ENCODE measurements at places on chromosomes 3 and 15. TPM values are rescaled to one million over a fixed set of nuclear protein-coding genes. Genes with fewer than 3 reads are reported as not detected.

SPESP1 gene
- 4.6 TPM for total RNA-seq

CRABP1 gene
- total RNA-seq, result not detected

GPD1L gene
- 26.0 TPM for total RNA-seq

MYZAP gene
- 82.5 TPM for total RNA-seq

GREM1 gene
- 1.2 TPM for total RNA-seq

GP5 gene
- total RNA-seq, result under 0.01 TPM

- DNase-seq, result peak; percentile 100
These were observed 52.4 kb downstream of the IL1RAP start for GRCh38 chr3:190566043-190566933.

DNA sequence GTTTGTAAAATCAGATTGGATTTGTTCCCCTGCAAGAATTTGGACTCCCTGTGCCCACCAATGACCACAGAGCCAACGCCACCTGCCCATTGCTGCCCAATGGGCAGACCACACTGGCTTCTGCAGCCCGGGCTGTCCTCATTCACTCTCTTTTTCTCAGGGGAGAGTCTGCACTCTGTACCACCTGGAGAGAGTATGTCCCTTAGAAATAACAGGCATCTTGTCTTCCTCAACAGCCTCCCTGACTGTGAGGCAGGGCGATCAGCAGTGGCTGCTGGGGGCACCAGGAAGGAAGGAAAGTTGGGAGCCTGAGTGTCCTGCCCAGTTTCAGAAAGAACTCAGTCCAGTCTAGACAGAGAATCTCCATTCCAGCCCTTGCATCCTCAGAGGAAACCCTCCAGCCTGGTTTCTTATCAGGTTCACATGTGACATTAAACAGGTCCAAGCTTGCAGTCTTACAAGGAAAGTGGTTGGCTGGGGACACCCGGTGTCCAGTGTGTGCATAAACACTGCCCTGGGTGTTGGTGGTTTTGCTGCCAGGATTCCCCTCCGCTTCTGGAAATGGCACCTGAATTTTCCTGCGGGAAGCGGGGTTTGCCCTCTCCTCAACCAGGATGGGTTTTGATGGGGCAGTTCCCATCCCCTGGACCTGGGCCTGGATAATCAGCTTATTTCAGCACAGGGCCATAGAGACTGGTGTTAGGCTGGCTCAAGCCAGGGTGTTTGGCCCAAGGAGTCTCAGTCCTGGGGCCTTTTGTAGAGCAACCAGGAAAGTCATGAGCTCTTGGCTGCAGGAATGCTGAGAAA, 37.2 kb downstream of the SSUH2 start:
- DNase-seq, result peak; percentile 86

DNA sequence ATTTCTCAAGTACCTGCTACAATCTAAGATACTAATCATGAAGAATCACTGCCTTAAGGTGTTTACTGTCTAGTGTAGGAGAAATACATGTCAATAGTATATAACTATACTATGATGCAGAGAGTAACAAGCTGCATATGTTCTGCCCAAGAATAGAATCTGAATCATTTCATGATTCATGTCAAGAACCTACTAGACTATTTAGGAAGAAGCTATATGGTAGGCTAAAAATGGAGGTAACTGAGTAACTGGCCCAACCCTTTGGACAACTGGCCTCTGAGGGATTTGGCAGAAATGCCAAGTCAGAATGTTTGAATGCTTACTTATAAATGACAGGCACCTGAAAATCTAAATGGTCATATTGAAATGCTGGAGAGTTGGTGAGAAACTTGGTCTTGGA, 59.9 kb upstream of the DGKG start:
- DNase-seq, result no peak

GRCh38 chr3:44355362-44356033, 16.9 kb downstream of the TCAIM start:
- DNase-seq, result peak; percentile 48

GRCh38 chr3:120498556-120499346, 48.0 kb upstream of the FSTL1 start:
- DNase-seq, result peak; percentile 79

GRCh38 chr15:31811641-31812040, 218.7 kb upstream of the CHRNA7 start:
- DNase-seq, result no peak

GRCh38 chr3:134597390-134597970, 53.3 kb downstream of the KY start:
- peak; percentile 36 for DNase-seq

DNA sequence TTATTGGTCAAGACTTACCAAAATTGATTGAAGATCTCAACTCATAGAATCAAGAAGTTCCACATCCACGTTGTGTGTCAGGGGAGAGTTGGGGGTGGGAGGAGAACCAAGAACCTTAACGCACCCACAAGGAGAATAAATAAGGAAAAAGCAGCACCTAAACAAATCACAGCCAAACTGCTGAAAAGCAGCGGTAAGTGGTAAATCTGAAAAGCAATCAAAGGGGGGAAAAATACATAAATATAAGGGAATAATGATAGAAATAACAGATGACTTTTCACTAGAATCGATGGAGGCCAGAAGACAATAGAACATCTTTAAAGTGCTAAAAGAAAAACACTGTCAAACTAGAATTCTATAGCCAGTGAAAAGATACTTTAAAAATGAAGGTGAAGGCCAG, 20.1 kb upstream of the BHLHE40 start:
- no peak for DNase-seq

DNA sequence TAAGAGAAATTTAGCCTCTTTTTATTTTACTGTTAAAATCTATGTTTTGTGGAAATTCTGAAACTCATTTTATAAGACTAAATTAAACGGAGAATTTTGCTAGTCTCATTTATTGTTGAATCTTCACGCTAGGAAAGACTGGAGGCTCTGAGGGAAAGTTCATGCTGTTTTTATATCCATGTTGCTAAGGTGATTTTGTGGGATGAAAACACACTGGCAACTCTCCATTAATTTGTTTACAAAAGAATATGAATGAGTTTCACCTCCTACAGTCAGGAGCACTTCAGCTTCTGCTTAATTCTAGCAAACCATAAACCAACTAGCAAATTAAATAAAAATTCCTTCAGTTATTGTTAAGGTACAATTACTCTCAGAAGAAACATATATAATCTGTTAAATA, 195.4 kb downstream of the RAP2B start:
- DNase-seq, result no peak

DNA sequence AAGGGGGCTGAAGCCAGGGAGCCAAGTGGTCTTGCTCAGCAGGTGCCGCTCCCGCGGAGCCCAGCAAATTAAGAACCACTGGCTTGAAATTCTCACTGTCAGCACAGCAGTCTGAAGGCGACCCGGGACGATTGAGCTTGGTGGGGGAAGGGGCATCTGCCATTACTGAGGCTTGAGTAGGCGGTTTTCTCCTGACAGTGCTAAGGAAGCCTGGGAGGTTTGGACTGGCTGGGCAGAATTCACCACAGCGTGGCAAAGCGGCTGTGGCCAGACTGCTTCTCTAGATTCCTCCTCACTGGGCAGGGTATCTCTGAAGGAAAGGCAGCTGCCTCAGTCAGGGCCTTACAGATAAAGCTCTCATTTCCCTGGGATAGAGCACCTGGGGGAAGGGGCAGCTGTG, 57.0 kb upstream of the GPR149 start:
- no peak for DNase-seq

- no peak for DNase-seq
These were observed 275.0 kb downstream of the NFKBIZ start for GRCh38 chr3:102124282-102124681.

- no peak for DNase-seq
These were observed 12.2 kb upstream of the SLC25A36 start for GRCh38 chr3:140929446-140929845.

DNA sequence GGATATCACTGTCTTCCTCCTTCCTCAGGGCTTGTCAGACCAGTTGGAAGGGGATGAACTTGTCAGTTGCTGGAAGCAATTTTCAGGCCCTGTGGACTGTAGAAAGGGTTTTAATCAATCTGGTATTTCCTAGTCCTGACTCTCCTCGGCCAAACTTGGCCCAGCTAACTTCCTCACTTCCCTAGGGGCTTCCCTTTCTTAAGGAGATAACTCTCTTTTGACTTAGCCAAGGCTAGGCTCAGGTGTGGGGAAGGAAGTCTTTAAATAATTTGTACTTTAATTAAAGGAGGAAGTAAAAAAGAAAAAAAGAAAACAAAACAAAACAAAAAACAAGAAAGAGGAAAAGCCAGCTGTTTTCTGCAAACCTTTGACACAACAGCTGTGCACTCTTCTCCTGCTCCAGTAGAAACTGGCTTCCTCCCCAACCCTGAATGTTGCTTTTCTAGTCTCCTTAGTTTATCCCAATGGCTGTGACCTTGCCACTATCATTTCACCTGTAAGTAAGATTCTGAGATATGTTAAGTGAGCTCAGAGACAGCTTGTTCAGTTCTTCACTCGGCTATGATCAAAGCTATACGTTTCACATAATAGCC, 53.0 kb upstream of the ST3GAL6 start:
- DNase-seq, result no peak

DNA sequence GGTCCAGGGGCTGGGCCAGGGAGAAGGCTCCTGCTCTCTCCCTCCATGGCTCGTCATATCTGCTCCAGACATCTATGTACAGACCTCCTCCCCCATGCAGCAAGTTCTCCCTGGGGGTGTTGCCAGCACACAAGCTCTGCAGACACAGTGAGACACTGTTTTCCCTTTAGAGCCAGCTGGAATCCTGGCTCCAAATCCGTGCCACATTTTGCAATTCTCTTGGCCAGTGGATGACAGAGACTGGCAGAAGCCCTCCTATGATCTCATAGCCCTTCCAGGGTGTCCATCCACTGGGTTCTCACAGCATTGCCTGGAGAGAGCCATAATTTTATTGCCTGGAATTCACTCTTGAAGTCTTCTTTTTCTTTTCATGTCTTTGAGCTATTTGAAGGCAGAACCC, 203.9 kb downstream of the TLE3 start:
- no peak for DNase-seq

DNA sequence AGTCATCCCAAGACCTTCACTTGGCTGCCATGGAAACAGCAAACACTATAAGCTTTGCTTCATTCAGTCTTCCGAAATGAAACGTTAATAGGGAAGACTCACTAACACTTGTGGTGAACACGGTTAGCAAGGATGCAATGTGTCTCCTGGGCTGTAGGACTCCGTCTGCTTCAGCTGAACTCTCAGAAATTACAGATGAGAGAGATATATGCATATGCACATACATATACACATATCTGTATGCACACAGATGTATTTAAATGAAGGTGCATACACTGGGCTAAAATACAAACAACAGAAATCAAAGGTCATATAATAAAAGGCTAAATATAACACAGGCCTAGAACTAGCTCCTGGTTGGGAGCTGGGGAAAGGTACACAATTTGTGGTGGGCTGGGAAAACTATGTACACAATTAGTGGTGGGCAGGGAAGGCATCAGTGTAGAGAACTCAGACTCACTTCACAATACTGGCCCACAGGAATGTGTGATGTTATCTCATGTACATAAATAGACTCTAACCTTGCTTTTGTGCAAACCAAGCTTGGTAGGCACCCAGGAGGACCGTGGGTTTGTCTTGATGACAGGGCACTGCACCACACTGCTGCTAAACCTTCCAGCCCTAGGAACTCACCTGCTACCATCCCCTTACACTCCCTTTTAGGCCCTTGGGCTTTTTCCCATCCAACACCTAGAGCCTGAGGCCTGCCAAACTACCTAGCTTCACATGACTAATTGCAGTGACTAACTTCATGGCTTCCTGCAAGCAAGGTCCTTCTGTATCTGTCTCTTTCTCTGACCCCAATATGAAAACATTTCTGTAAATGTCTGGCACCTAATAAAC, 873.1 kb downstream of the NSUN3 start:
- DNase-seq, result no peak

- DNase-seq, result no peak
These were observed 34.1 kb upstream of the KLHL25 start for GRCh38 chr15:85828874-85829273.

DNA sequence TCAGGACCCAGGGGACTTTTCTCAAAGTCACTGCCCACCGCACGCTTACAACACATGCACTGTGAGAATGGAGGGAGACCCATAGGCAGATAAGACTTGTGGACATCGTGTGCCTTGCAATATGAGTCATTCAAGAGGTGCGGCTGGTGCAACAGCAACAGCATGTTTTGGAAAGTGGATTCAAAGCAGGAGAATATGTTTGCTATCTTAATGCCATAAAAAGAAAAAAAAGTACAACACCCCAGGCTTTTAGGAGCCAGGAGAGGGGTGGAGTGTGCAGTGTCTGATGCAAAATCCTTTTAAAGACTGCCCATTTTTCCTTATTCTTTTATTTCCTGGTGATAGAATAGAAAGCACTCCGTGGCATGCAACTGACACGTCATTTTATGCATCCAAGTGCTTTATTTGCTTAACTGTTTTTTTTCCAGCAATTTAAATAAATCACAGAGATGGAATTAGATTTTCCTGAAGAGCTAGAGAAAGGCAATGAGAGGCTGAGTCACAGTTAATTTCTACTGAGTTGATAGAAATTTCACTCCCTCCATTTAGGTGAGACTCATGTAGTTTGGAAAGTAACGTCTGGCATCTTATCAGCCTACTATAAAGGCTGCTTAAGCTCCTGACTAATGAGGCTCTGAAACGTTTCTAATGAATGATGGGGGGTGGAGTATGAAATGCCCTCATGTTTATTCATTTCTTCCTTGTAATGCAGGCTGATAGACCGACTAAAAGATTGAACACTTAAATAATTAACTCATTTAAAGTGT, 96.4 kb downstream of the NSUN3 start:
- DNase-seq, result no peak

GRCh38 chr3:53170325-53171063, 9.5 kb downstream of the PRKCD start:
- DNase-seq, result no peak

DNA sequence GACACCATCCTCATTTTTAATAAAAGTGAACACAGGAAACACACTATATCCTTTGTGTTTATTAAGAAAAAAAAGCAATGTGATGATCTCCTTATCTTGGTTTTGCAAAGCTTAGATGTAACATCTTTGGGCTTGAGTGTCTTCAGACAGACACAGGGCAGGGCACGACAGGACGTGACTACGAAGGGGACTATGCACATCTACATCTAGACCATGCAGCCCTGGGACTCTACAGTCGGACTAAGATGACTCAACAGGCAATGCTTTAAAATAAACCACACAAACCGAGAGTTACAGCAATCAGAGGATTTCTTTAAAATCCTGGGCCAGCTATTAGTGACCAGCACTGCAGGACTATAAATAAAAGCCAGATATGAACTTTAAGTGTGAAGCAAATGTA, 22.8 kb upstream of the TM2D3 start:
- peak; percentile 25 for DNase-seq

GRCh38 chr3:53287131-53287629, 31.4 kb upstream of the TKT start:
- DNase-seq, result no peak

- no peak for DNase-seq
These were observed 52.0 kb downstream of the SMAD3 start for GRCh38 chr15:67117370-67117769.

DNA sequence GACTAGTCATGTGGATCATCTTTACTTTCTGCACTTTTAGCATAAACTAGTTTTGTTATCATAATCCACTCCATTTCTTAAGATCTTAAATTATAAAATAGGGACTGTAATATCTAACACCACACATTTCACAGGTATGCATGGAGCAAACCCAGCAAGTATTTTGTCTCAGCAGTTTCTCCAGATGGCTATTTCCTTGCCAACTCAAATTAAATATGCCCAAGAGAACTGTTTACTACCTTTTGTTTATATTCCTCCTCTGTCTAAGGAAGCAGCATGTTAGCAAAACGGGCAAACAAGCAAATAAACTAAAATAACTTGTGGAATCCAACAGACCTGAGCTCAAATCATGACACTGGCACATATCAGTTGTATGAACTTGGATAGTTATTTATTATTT, 379.8 kb downstream of the LSAMP start:
- DNase-seq, result no peak
